CD4-positive, alpha-beta T cell treated with Interleukin-21 for 1 hour (primary cell): ENCODE measurements at places on chromosomes 16 and 17.
A peak's percentile ranks its signal among the peaks of the same experiment; 100 is the strongest.

DNA sequence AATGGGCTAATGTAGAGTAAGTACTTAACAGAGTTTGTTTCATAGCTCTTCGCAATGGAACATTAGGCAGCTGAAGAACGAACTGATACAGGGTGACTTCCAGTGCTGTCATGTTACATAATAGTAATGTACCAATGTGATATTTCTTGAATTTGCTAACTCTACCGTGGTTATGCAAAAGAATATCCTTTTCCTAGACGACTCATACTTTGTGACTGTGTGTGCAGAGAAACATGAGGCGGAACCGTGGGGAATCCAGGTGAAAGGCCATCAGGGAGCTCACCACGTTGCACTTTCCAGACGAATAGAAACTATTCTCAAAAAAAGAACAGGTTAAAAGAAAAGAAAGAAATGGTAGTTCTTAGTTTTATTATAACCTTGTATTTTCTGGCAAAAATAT lies 13.2 kb downstream of the NOB1 start:
- no peak for DNase-seq

DNA sequence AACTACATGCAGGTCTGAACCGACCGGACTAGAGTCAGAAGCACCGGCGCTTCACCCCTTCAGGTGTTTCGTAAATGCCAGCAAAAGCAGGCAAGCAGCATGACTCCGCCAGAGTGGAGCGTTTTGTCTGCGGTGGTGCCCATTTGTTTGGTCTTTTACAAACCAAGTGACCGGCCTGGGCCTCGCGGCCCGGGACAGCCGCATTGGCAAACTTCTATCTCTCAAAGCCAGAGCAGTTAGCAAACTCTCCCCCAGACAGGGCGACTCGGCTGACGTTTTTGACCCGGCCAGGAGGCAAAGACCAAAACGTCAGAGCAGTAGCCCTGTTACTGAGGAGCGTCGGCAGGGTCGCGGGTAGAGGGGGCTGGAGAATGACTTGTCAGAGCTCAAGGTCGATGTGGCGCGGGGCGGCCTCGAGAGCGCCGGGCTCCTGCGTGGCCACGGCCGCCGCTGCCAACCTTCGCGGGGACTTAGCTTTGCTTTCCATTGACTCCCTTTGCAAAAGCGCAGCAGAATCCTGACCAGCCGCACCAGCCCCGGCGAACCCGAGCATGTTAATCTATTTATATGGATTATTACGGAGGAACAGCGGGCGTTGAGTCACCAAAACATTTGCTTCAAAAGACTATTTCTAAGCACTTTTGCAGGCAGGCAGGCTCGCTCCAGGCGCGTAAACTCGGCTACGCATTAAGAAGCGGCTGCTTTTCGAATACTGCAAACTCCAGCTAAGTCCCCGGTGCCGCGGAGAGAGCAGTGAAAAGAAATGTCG lies 763 bp upstream of the SOX9 start:
- no peak for DNase-seq

GRCh38 chr16:27106305-27106704 lies 39.6 kb downstream of the C16orf82 start:
- DNase-seq: no peak

- DNase-seq: peak; percentile 31
Observed at GRCh38 chr17:74528491-74529199, 2.6 kb downstream of the CD300LB start.

GRCh38 chr16:87374313-87374712 lies 9.3 kb downstream of the FBXO31 start:
- DNase-seq: no peak

- no peak for DNase-seq
Observed at GRCh38 chr16:50296807-50297206, 30.5 kb downstream of the ADCY7 start.

DNA sequence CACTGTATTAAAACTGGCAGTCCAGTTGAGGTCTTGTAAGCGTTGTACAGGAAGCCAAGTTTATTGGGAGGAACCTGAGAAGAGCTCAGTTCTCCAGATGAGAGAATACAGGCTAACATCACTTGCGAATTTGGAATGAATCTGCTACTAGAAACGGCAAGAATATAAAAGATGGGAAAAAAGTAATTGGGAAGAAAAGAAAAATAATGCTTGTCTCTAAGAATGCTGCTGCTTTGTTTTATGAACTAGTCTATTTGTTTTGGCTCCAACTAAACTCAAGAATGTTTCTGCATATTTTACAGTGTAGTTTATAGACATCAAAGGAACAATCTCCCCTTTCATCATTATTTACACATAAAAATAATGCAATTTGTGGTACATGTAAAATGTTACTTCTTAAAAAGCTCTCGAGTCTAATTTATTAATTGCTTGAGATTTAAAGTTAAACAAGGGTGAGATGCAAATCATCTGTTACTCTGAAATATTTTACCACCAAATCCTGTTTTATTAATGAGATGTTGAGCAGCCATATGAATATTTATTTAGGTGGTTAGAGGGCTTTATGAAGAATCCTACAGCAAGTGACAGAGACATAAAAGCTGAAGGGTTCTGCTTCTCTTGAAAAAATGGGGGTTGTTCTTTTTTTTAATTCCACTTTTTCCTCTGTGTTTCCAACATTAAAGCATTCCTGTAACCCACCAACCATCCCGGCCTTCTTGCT lies 162.1 kb upstream of the AXIN2 start:
- no peak for DNase-seq
